ENCODE measurements at places on chromosomes 7 and 10. TPM values are rescaled to one million over a fixed set of nuclear protein-coding genes. Genes with fewer than 3 reads are reported as not detected.

The PHKG1 gene
- total RNA-seq, result 1.9 TPM

- DNase-seq, result peak; percentile 41
These were observed 49.9 kb downstream of the ZNF365 start for GRCh38 chr10:62424026-62424425.

GRCh38 chr7:130151591-130152492, 53.4 kb downstream of the TMEM209 start:
- no peak for DNase-seq

The USP6NL gene
- 33.8 TPM for total RNA-seq

GRCh38 chr7:119374436-119374835, 898.5 kb upstream of the KCND2 start:
- DNase-seq, result no peak

GRCh38 chr10:114375047-114375446, 29.3 kb downstream of the AFAP1L2 start:
- no peak for DNase-seq

GRCh38 chr10:127142136-127142535, 54.3 kb downstream of the INSYN2A start:
- no peak for DNase-seq

- DNase-seq, result no peak
These were observed 185.0 kb upstream of the TCERG1L start for GRCh38 chr10:131496351-131497052.

The HECTD2 gene
- 3.8 TPM for total RNA-seq

DNA sequence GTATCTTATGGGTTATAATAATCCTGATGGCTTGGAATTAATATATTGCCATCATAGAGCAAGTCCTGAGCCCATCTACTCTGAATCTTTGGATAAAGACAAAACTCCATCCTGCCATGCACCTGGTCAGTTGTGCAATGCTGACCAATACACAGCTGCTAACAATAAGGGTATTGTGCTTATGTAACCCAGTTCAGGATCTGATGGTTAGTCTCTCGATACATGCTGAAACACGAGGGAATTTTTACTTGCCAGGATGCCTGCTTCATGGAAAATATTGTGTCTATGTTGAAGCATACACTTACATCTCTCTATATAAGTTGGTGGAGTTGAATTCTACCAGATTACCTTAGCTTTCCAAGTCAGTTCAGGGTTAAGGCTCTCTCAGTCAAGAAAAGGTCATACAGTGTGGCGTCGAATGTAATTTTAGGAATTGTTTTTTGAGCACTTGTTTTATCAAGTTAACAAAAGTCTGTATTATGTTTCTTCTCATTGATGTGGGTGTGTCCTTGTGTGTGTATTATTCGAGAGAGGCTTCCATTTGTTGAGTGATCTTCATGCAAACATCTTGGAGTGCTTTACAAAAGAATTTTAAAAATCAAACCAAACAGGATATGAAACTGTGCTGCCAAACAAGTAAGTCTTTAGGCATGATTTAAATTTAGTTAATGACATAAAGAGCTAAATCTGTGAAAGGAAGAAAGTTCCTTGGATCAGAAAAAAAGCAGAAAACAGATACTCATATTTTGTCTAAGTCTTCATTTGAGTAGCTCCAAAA, 449.1 kb downstream of the SUGCT start:
- peak; percentile 80 for DNase-seq

The TUBAL3 gene
- total RNA-seq, result not detected

- DNase-seq, result no peak
These were observed 255.5 kb upstream of the SMIM30 start for GRCh38 chr7:113373863-113374262.

The MAGI2 gene
- 2.0 TPM for total RNA-seq

DNA sequence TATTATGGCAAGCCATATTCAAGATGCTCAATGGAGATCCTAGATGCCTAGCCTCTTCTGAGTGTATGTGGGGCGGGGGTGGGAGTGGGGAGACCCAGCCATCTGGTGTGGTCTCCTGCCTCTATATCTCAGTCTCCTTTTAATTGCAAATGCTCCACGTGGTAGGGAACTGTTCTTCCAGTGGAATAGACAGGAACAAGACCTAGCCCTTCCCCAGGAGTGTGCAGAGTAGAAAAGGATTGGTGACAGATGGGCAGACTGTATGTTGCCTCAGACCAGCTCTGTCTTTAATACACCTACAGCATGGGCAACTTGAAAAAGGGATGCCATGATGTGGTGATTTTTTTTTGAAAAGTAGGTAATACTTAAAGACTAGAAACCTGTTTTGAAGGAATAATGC, 12.6 kb downstream of the CYP3A5 start:
- no peak for DNase-seq

DNA sequence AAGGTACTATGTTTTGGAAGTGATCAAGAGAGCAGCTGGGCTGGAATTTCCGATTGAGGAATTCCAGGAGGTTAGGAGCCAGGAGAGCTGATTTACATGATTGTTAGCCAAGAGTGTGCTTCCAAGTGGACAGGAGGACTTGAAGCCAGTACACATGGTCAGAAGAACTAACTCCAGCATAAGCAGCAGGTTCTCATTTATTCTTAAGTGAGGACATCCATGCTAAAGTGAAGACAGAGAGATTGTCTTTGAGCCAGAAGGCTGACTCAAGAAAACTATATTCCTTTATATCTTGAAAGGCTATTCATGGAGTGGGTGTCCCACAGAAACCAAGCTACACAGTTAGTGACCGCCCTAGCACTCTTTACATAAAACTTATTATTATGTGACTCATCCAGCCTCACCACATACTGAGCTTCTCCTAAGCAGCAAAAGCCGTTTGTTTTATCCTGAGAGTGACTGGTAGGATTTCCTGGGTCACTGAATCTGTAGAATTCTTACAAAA, 56.7 kb upstream of the SEMA3A start:
- peak; percentile 56 for DNase-seq

The PRLHR gene
- not detected for total RNA-seq

The TMEM270 gene
- not detected for total RNA-seq

DNA sequence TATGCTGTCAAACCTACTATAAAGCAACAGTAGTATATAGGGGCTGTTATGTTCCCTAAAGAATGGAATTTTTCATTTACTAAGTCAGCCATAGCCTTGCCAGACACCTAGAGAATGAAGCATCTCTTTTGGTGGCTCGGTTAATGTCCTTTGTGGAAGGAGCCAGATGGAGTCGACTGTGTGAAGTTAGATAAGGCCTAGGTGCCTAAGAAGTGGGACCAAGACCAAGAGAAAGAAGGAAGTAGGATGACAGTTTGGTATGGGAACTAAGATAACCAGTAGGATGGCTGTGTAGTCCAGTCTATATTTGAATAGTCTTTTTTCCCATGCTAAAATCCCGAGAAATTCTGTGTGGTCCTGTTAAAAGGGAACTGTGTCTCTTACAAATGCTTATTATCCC, 62.2 kb downstream of the REEP3 start:
- DNase-seq, result no peak

DNA sequence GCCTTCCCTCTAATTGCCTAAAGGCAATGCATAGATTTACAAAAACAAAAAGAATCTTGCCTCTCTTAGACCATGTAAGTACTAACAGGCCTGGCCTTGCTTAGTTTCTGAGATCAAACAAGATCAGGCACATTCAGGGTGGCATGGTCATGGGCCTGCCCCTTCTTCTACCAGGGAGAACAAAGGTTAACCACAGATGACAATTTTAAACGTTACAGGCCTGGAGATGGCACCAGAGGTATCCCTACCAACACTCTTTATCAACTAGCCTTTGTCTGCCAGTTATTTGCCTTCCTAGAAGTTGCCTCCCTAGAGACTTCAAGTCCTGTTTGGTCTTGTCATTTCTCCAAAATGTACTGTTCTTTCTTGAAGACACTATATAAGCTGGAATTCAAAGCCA, 252.6 kb downstream of the DOCK4 start:
- DNase-seq, result peak; percentile 91

Measured in SK-MEL-5 (cell line).